Activated CD8-positive, alpha-beta memory T cell treated with anti-CD3 and anti-CD28 coated beads for 1 hour (primary cell): ENCODE measurements at places on chromosomes 11 and 22.

DNA sequence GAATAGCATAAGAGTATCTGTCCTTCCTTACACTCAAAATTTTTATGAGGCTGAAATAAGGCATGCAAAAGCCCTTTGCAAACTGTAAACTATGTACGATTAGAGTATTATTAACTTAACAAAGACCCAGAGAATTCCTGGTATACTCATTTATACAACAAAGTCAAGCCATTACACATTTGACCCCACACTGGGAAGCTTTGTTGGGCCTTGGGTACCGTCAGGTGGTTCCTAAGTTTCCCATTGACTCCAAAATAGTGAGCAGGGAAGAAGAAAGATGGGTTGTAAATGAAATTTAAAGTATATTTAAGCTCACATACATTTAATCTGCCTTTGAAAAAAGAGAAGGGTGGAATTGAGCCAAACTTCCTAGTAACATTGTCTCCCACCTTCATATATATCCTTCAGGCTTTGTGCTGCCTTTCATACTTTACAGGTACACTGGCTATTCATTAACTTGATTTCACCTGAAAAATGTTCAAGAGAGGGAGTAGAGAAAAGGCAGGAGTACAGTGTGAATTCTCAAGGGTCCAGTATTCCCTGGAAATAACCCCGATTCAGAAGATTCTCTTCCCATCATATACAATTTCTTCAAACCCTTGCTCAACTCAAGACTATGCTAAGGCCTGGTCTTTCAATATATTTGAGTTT is 68.6 kb downstream of the SOX6 start:
- no peak for DNase-seq

- no peak for DNase-seq
Observed at GRCh38 chr11:6608726-6609501, 3.1 kb downstream of the TAF10 start.

DNA sequence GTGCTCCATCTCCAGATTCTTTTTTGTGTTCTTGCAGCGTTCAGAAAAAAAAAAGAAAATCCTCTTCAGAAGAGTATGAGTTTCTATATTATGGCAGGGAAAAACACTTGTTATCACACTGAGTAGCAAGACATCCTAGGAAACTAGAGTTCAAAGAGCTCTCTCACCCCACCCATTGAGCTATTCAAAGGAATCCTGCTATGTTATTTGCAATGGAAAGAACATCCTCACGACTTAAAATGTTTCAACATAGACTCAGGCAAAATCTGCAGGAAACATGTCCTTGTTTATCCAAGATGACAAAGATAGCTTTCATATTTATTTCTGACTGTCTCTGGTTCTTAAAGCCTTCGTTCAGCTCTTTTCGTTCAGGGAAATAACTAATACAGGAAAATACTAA is 331.6 kb upstream of the ANO5 start:
- DNase-seq, result no peak

DNA sequence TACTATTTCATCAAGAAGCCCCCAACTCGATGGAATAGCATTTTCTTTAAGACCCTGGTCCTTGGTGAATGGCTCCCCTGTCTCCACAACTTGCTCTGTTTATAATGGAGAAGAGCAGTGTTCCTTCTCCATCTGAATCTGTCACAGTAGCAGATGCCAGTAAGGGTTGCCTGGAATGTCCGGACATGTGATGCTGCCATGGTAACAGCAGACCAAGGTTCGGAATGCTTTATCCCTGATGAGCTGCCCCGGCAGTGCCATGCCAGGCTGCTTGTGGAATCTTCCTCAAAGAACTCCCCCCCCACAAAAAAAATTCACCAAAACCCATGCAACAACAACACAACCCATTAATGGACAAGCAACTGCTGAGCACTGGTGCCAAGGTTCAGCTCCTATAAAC is 72.5 kb downstream of the KCNC1 start:
- no peak for DNase-seq

DNA sequence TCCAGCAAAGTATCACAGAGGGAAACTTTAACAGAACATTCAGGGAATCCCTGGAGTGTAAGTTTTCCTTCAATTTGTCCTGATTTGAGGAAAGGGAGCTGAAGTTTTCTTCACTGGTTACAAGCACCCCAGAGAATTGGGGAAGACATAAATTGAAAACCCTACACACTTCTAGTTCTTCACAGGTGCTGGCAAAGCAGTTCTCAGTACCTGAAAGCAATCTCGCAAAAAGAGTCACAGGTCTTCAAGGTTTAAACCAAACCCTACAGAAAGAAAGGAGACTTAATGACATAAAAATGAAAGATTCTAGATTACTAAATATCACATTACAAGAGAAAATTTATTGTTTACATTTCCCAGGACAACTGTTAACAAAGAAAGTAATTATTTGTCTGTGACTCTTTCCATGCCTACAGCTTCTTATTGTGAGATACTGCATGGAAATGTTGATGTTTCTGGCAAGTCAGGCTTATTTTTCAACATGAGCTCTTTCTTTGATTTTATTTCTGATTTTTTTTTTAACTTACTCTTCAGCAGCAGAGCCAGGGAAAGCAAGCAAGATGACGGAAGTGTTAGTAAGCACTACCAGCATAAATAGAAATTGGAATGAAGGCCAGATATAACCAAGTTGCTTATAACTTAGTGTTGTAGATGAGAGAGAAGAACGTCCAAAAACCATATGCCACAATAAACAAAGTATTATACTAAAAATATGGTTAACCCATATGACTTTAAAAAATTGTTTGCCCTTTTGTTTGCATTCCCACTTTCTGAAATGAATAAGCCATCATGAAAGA is 44.1 kb downstream of the FANCF start:
- DNase-seq, result no peak

DNA sequence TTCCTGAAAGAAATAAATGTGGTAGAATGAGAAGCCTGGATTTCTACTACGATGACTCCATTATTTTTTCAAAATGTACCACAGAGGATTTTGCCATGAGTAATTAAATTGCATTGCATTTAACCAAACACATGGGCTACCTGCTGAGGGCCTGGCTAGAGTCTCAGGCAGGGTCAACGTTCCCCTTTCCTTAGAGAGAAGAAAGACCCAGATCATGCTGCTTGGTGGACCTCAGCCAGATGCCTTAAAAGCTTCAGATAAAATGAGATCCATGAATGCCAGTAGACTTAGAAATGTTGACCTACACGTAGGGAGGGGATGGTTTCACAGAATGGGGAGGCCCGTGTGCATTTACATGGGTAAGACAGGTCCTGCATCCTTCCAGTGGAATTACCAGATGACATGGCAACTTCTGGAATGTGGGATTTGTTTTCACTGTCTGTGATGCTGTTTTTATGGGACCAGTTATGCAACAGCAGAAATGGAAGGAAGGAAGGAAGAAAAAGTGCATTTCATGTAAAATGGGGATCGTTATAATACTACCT is 1069.4 kb downstream of the NTM start:
- DNase-seq, result no peak

GRCh38 chr11:12043959-12044791 is 35.7 kb upstream of the DKK3 start:
- DNase-seq, result no peak

DNA sequence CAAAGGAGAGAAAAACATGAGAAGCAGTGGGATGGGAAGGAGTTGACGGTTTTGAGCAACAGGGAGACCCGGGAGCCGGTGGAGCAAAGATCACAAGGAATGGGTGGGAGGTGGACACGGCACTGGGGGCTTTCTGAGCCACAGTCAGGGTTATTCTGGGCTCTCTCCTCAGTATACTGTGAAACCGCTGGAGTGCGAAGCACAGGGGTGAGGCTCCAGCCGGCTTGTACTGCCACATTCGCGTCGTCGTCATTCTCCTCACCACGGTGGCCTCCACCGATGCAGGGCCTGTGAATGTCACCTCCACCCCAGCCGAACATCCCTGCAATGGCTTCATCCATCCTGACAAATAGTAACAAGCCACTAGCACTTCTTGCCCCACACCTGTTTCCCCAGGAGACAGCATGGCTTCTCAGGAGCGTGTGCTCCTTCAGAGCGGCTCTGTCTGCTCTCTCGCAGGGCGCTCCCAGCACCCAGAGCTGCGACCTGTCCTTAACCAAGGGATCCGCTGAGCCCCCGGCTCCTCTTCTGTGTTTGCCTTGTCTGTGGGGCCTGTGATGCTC is 1165.3 kb downstream of the TBC1D22A start:
- no peak for DNase-seq

DNA sequence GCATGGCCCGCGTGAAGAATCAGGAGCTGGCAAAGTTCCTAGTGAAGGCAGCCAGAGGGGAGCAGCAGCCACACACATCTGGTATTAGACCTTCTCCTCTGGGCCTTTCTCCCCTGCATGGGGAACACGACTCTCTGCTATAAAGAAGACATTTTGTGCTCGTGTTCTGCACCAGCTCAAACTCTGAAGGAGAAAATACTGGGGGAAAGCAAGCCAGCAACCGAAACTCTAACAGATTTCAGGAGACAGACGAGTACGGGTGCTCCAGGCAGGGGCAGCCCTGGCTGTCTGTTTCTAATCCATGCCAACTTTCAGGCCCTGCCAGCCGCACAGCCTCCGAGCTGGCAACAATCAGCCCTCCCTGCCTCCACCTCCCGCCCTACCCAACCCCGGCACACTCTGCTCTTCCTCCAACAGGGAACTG is 296.3 kb downstream of the BRD1 start:
- no peak for DNase-seq

GRCh38 chr11:71269603-71270511 is 17.5 kb upstream of the SHANK2 start:
- no peak for DNase-seq

GRCh38 chr11:58965246-58965985 is 26.1 kb downstream of the GLYATL1 start:
- DNase-seq, result no peak

GRCh38 chr11:95586661-95587060 is 202.9 kb downstream of the FAM76B start:
- DNase-seq, result no peak

DNA sequence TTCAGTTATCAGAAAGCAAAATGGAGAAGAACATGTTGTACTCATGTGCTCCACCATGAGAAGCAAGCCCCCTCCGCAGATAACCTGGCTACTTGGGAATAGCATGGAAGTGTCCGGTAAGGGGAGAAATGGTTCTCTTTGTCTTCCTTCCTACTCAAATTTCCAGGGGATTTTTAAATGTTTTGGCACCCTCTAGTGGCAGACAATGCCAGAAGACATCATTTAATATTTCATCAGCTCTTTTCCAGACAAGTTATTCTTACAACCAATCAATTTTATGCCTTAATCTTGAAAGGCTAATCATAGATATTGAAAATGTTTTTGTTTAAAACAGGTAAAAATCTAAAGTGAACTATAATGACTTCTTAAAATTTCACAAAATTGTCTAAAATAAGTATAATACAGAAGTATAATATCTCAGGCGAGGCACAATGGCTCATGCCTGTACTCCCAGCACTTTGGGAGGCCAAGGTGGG is 15.7 kb downstream of the CRTAM start:
- DNase-seq, result no peak

- DNase-seq, result no peak
Observed at GRCh38 chr11:91795139-91795887, 429.3 kb upstream of the FAT3 start.

- DNase-seq, result no peak
Observed at GRCh38 chr11:46249103-46249937, 28.1 kb upstream of the CREB3L1 start.

DNA sequence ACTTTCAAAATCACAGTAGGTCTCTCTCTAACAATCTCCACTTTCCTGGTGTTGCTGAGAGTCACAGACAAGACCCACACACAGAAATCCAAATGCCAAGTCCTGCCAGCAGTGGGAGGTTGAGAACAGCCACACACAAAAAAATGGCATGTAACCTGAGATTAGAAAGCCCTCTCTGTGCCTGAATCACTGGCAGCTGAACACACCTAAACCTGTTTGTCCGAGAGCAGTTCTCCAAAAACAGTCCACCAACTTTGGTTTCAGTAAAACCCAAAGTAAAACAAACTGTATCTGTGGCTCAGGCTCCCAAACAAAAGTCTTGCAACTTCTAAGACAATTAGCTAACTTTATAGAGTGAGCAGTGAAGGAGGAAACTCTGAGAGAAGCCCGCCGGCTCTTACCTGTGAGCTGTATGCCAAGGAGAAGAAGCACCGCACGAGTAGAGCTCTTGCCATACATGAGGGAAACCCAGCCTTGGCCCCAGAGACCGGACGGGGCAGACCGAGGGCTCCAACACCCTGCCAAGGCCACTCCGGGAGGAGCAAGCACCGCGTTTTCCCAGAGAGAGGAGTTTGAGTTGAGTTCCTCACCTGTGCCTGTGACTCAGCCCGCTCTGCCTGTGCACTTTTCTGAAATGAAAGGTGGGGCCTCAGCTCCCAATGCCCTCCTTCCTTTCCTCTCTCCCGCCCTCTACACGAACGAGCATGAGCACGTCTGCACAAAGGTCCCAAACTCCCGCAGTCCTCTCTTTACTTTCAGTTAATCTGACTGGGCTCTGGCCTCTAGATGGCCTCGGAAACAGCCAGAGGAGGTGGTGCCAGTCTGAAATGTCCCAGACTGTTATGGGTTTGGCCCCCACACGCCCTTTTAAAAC is at the start of gene MPZL2:
TSS of gene MPZL2 (minus strand) at position 603 of the 874 bp plus-strand sequence. CDS start at position 459, 144 bp downstream.
- DNase-seq, result no peak

- DNase-seq, result no peak
Observed at GRCh38 chr11:112366777-112367176, 106.1 kb upstream of the PLET1 start.

DNA sequence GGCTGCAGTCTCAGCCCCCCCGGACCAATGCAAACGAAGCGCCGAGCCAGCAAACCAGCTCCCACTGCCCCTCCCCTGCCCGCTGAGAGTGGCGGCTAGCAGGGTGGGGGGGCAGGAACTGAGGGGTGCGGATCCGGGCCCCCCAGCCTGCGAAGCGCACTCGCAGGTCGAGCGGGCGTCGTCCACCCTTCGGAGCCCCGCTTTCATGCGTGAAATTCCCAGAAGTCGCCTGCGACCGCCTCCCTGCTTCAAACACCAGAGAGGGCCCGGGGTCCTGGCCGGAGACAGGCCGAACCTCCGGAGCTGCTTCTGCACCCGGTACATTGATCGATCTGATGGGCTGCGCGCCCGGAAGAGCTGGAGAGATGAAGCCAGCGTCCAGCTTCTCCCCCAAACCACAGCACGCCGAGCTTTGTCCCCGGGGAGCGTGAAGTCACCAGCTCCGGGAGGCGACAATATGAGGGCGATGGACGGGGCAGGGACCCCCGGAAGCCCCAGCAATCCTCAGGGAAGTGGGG is 646 bp upstream of the PATZ1 start:
- peak; percentile 14 for DNase-seq

- no peak for DNase-seq
Observed at GRCh38 chr11:71992136-71992730, 6.5 kb upstream of the IL18BP start.

DNA sequence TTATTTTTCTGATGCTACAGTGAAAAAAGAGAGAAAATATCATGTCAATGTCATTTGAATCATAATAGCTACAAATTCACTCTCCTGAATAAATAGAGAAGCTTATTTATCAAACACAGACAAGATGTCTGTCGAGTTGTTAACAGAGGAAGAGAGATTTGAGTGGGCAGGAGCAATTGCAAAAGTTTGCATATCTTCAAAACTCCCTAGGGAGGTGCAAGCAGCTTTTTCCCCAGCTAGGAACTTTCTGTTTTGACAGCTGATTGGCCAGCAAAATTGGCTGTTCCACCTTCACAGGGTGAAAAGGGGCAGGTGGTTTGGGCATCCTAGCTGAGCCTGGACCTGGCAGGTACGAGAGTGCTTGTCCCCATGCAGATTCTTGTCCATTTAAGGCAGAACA is 98.2 kb downstream of the NTM start:
- no peak for DNase-seq
